ENCODE measurements at places on chromosomes 2 and 18.

GRCh38 chr2:197869041-197869440 lies 64.6 kb downstream of the PLCL1 start:
- DNase-seq: no peak

GRCh38 chr2:237662671-237663093 lies 35.3 kb downstream of the LRRFIP1 start:
- DNase-seq: peak; percentile 95

GRCh38 chr2:3254442-3254941 lies 123.1 kb downstream of the EIPR1 start:
- DNase-seq: no peak

DNA sequence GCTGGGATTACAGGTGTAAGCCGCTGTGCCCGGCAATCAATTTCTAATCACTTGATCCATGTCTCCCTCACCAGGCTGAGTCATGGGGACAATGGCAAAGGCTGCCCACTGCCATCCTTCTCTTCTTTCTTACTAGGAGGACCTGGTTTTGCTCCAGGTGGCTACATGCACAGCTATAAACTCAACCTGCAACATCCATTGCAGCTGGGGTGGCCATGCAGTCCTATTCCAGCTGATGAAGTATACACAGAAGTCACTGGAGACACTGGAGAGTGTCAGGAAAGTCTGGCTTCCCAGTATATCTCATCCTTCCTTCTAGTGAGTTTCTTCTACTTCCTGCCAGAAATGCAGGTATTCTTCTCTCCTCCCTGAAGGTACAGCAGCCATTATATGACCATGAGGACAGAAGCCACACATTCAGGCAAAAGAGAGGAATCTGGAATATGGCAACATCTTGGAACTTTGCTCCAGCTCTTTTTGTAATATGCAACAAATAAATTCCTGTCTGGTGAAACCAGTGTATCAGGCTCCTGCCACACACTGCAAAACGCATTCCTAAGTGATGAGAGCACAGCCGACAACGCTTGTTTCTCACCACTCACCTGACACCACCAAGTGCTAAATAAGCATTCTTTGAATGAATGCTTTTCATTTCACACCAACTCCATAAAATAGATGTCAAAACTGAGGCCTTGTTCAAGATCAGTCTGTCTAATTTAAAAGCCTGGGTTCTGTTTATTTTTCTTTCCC lies 32.3 kb downstream of the SCTR start:
- DNase-seq: no peak
